ENCODE measurements at places on chromosomes 7 and 10.

DNA sequence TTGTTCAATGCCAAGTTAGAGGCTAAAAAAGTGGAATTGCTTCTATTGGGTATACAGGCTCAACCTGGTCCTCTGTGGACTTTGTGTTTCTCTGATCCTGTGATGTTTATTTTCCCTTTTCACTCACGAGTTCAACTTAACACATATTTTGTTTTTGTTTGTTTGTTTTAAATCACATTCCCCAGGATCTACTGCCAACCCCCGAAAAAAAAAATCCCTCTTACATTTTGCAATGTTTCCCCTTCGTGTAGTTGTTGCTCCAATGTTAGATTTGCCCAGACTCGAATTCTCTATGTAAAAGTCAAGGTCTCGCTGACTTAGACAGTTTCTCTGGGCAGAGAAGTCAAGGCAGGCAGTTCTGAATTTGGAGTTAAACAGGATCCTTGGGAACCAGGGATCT, 876.4 kb downstream of the CCSER2 start:
- DNase-seq = no peak

DNA sequence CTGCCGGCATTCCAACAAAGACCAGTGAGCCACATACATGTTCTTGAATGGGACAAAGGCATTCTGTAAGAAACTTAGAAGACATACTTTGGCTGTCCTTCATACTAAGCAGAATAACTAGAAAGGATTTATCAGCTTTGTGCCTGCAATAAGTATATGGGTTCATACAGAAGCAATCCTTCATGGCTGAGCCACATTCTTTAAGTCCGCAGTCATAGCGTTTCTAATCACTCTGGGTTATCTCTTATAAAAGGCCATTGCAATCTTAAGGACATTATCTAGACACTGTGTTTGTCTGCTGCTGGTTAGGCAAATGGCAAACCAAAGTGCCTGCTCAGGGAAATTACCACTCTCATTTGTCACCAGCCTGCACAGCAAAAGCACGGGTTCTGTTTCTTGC, 488.4 kb downstream of the ACTR3B start:
- no peak for DNase-seq

DNA sequence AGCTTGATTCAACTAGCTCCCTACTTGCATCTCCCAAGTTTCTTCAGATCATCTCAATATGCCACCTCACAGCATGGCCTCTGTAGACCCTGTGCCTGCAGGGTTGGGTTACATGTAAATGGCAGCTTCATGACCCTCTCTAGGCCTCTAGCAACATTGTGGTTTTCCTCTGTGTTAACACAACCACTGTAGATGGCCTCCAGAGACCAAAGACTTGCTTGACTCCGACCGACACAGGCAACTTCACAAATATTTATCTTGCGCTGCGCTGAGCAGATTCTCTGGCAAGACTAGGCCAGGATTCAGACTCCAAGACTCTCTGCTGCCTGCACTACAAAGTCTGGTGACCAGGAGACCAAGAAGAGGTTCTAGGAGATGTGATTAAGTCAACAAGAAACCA, 75.9 kb downstream of the CNOT4 start:
- no peak for DNase-seq

DNA sequence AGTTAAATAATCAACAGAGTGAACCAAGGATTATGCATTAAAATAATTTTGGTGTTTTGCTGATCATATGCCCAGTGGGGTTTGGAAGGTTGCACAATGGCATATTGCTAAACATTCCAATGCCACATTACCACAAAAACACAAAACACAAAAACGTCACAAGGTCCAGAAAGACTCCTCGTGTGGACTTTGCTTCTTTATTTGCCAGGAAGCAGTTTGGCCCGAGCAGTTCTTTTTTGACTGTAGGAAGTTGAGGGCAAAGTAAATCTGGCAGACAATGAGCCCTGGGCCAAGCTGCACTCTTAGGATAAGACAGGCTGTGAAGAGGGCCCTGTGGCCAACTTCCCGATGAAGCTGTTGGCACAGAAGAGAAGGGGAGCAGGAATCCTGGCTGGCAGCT, 39.2 kb upstream of the SLC35B4 start:
- DNase-seq = no peak

- no peak for DNase-seq
Measured at GRCh38 chr10:9950070-9950469, 1067.6 kb upstream of the CELF2 start.

- no peak for DNase-seq
Measured at GRCh38 chr10:124303662-124304418, 114.9 kb downstream of the OAT start.

GRCh38 chr7:158559356-158559755, 28.3 kb downstream of the PTPRN2 start:
- no peak for DNase-seq

- no peak for DNase-seq
Measured at GRCh38 chr10:124245806-124246440, 152.5 kb upstream of the CHST15 start.

DNA sequence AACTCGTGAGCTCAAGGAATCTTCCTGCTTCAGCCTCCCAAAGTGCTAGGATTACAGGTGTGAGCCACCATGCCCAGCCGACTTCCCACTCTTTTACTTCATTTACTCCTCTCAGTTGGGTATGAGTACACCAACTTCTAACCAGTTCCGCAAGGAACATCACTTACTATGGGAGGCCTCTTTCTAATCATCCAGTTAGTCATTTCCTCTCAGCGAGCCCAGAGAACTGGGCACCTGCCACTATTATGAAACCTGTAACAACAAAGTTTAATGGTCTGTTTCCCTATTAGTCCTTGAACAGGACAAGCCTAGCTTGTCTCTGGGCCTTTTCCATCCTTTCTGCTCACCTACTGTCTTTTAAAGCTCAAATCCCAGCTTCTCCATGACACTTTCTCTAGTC, 88.8 kb downstream of the DNMBP start:
- peak; percentile 52 for DNase-seq

DNA sequence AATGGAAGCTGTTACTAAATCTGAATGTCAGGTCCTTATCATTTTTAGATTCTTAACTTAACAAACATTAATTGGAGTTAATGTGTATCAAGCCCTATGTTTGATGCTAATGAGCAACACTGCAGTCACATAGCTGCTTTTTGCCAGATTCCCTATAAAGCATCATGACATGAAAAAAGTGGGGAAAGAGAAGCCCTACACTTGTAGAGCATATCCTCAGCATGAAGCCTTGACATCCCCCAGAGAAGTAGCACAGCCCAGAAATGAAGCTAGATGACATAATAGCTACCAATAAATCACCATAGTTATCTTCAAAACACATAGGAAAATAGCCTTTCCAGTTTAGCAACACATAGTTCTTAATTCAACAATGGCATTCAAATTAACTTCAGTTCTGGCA, 49.2 kb upstream of the CDK1 start:
- DNase-seq = no peak

DNA sequence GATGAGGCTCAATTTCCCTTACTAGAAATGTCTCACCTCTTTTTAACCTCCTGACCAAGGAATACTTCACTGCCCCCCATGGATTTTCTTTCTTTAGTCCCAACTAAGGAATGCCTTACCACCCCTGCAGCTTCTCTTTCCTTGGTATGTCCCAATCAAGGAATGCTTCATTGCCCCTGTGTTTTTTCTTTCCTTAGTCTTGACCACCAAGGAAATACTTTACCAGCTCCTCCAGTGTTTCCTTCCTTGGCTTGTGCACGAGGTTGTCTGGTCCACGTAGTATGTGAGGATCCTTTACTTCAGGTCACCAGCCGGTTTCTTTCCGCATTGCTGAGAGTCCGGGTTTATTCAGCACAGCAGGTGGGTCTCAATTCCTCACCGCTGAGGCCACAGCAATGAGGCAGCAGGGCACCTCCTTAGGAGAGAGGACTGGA, 59.3 kb downstream of the CYP2C9 start:
- DNase-seq = no peak

DNA sequence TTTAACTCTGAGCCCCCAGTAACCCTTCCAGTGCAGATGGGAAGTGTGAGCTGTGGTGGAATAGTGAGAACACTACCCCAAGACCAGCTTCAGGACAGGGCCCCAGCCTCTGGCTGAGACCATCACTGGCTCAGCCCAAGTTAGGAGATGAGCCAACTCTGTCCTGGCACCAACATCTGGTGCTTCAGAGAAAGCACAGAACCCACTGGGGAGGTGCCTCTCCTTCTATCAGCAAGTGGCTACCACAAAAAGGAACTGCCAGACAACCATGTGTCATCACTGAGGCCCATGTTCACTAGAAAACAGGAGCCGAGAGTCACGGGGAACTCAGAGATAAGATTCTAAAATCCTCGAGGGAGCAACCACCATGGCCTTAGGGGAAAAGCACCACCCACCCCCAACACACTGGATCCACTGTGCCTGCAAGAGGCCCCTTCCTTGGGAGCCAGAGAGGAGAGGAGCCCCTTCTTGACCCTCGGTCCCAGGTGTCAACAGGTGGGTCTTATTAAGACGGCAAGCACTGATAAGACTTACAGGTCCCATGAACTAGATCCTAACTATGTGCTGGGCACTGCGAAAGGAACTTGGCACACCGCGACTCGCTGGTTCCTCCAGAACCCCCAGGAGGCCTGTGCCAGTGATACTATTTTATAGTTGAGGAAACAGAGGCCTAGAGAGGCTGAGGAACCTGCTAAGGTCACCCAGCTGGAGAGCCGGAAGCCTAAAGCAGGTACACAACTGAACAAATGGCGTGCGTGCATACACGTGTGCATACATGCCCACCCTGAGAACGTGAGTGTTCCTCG, 102.7 kb downstream of the FAM53B start:
- peak; percentile 18 for DNase-seq
